ENCODE measurements at places on chromosomes 6 and 20.

GRCh38 chr6:116682334-116682712 lies 1.3 kb downstream of the KPNA5 start:
- no peak for DNase-seq

- DNase-seq = no peak
These were observed 28.9 kb downstream of the STX7 start for GRCh38 chr6:132483779-132484679.

- peak; percentile 33 for DNase-seq
These were observed 67.2 kb upstream of the TBC1D7 start for GRCh38 chr6:13395272-13396237.

DNA sequence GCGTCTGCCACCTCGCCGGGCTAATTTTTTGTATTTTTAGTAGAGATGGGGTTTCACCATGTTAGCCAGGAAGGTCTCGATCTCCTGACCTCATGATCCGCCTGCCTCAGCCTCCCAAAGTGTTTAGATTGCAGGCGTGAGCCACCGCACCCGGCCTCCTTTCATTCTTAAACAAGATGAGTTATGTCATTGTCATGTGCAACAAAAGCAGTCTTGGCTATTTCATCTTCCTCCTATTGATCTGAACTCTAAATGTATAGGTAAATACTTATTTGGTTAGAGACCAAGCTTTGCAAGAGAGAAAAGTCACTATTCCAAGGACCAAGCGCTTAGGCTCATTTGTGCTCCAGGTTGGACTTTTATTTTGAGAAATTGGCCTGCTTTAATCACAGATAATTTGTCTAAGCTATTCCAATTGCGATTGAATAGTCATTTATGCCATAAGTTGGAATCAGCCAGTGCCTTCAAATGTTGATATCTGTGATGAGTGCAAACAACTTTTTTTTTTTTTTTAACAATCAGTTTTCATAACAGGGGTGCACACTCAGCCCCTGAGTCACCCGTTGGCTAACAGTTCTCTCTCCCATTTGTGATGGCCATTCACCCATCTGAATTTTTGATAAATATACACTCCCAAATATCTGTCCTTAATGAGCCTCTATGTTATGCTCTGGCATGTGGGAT lies 167.3 kb downstream of the BCAS1 start:
- no peak for DNase-seq

DNA sequence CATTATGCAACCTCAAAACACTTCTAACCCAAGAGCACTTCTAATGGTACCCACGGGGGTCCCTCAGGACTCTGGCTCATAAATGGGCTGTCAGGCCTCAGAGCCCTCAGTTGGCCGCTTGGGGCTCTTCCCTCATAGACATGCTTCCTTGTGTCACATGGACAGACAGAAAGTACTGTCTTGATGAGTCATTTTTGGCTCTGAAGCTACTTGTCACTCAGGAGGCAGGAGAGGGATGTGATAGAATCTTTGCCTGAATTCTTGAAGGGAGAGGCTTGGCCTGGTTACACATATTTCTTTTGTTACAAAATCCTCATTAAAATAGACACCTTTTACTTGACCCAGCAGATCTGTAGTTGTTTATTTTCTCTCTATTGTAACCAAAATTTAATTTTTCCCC lies 15.1 kb upstream of the EDN1 start:
- no peak for DNase-seq

- DNase-seq = no peak
These were observed 73.5 kb upstream of the RNF217 start for GRCh38 chr6:124888581-124889371.

DNA sequence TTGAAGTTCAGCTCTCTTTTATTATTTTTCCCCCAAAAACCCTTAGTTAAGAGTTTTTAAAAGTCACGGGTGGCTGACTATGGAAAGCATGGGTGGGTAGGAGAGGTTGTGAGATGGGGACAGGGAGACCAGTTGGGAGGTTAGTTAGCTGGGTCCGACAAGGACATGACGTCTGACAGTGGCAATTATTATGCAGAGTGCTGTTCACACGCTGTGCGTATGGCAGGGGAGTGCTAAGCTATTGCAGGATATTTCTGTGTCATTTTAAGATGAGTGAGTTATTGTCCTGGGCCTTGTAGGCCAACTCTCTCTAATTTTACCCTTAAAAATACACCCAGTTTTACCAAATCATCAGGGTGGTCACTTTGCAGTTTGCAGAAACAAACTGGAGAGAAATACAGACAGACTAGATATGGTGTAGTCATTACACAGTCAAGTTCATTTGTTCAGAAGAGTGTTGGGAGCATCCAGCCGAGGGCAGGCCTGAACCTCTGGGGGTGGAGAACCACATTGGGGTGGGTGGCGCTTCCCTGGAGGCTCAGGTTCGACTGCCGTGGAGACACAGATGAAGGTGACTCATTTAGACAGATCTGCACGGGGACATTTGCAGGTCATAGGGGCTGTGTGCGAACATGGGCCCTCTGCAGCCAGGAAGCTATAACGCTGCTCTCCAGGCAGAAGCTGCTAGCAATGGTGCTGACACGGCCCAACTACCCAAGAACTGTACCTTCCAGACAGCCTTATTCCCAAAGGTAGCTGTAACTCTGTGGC lies 307.6 kb downstream of the QKI start:
- no peak for DNase-seq

DNA sequence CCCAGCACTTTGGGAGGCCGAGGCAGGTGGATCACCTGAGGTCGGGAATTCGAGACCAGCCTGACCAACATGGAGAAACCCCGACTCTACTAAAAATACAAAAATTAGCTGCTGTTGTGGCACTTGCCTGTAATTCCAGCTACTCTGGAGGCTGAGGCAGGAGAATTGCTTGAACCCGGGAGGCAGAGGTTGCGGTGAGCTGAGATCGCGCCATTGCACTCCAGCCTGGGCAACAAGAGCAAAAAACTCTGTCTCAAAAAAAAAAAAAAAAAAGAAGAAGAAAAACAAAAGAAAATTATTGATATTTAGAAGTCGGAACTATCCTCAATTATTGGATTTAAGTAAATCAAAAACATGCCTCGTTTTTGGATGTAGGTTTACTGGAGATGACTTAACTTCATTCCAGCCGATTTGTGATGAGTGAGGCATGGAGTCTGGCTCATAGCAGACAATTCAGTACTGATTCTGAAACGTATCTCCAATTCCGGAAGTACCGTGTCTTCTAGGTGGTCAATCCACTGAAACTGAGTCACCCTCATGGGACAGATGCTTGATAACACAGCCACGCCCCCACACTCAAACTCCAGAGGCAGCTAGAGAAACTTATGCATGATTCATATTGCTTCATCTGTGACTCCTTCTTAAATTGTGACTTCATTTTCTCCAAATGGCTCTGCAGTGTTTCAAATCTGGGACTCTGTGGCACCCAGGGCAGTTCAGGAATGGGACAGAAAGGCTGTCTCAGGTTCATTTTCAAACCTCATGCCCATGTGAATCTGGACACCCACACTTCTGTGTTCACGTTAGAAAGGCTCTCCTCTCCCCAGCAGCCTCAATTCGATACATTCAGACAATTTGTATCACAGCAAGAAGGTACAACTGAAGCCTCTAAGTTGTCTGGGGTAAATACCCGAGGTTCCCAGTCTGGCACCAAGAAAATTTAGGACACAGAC lies 110.4 kb upstream of the ARMC2 start:
- no peak for DNase-seq

- DNase-seq = peak; percentile 66
These were observed 713 bp upstream of the ELMO2 start for GRCh38 chr20:46406986-46407670.

DNA sequence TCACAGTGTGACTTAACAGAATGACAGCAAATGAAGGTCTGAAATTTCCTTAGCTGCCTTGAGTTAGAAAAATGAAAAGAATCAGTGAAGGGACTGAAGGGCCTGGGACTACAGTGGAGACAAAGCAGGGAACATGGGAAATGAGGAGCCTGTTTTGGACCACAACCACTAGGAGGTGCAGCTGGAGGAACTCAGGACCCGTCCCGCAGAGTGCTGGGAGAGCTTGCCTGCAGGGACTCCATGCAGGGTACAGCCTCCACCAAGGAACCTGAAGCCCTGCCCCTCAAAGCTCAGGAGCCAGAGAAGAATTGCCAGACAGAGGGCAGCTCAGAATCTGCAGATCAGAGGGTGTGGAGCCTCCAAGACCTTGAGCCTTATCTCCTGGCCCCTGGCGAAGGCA lies 50.7 kb downstream of the LRFN2 start:
- no peak for DNase-seq

- DNase-seq = no peak
These were observed 220.2 kb upstream of the EXOC2 start for GRCh38 chr6:912871-913835.

- DNase-seq = no peak
These were observed 53.2 kb downstream of the PTPN1 start for GRCh38 chr20:50563133-50563944.

DNA sequence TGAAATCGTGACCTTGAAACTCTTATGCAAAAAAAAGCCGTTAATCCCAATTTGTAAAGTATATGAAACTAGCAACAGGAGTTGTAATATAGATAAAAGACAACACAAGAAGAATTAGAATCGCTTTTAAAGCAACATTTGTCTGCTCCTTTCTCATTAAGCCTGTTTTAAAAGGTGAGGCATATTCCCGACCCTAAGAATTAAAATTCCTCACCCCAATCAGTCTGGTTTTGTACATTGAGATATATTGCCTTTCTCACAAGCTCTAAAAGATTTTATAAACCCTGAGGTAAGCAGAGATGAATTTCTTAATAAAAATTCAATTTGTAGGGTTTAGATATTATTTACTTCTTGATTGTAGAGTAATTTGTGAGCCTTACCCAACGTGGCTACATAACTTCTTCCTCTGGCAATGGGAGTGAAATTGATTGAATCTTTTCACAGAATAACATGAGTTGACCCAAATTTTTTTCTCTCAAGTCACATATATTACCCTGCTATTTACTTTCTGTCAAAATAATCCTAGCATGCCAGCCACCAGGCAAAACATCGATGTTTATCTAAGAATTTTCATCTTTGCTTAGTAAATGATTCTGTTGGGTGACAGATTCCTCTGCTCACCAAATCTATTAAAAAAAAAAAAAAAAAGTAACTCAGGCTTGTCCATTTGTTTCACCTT lies 173.7 kb downstream of the HACE1 start:
- DNase-seq = no peak

DNA sequence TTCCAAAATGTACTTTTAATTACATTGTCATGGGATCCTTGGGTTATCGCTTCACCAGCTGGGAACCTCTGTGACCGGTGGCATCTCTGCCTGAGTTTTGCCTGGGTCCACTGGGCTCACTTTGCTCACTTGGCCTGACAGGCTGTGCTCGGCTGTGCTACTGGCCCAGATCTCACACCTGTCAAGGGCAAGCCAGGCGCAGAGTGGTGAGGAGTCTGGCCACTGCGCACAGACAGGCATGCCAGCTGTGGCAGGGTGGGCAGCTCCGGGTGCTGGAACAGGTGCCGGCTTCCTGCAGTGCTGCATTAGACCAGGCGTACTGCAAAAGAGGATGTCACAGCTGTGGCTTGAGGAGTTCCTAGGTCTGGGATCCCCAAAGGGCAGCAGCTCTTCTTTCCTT lies 489.8 kb downstream of the TENT5A start:
- no peak for DNase-seq

- DNase-seq = no peak
These were observed 401 bp upstream of the TNFRSF21 start for GRCh38 chr6:47310131-47310480.

DNA sequence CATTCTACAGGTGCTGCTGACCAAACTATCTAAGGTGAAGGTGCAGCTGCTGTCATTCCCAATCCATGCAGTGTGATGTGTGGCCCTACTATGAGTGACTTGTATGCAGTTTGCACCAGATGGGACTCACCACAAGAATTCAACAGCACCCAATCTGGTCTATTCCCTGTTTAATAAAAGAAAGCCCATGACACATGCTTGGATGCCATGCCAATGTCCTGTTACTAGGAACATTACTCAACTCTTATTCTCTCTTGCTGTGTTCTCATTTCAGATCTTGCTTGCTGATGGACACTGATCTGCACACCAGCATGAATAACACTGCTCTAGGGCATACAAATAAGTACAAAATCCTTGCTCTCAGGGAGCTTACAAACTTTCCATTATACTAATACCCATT lies 221.6 kb upstream of the CDYL start:
- DNase-seq = no peak

GRCh38 chr6:136437246-136437645 lies 113.0 kb downstream of the MAP7 start:
- no peak for DNase-seq

- DNase-seq = no peak
These were observed 12.9 kb upstream of the MCM3 start for GRCh38 chr6:52297433-52297832.

- no peak for DNase-seq
These were observed 165.6 kb upstream of the LAMP5 start for GRCh38 chr20:9348747-9349146.

DNA sequence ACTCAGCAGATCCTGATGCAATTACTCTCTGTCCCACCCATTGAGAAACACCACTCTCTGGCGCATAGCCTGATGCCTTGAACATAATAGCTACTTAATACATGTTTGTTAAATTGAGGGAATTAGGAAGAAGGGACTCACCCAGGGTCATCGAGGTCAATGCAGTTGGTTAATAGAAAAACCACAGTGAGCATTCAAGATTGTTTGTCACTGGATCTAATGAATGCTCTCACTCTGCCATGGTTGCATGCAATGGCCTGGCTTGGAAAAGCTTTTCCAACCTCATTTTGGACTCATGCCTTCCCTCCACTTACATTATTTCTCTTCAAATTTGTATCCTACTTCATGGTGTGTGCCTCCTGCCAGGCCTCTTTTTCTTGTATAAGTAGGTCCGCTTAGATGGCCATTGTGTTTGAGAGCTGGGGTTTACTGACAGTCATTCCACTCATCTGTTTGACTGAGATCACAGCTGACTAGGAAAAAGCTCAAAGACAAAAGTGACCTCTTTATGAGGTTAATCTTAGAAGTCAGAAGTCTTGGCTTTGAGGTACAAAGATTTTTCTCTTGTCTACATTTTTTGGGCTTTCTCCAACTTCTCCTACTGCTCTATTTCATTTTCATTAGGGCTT lies 154.8 kb upstream of the RAB32 start:
- no peak for DNase-seq

DNA sequence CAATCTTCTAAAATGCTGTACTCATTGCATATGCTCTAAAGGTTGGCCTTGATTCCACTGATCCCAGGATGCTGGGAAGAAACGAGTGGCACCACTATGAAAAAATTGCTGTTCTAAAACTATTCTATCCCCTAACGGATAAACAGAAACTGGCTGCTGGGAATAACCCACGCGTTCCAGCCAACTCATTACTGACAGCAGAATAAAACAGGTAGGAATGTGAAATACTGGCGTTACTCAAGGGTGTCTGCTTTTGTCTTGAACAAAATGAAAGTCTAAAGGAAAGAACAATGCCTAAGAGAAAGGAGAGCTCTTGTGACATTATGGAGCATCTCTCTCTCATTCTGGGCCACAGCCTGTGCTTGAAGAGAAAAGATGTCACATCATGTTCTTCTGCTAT lies 26.1 kb downstream of the GPR63 start:
- DNase-seq = no peak

DNA sequence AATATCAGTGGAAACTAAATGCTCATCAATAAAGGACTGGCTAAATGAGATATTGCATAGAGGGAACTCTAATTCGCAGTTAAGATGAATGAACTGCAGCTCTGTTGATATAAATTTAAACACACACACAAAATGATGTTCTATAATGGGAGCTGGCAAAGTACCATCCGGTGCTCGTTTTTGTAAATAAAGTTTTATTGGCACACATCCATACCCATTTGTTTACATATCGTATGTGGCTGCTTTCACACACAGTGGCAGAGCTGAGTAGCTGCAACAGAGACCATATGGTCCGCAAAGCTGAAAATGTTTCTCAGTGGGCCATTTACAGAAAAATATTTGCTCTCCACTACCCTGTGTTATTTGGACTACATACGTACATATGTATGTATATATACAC lies 120.7 kb downstream of the EDN3 start:
- DNase-seq = no peak

Data from anterior cingulate cortex (tissue), 58 donors.